ENCODE measurements at places on chromosomes 1 and 21. TPM values are rescaled to one million over a fixed set of nuclear protein-coding genes. Genes with fewer than 3 reads are reported as not detected.

DNA sequence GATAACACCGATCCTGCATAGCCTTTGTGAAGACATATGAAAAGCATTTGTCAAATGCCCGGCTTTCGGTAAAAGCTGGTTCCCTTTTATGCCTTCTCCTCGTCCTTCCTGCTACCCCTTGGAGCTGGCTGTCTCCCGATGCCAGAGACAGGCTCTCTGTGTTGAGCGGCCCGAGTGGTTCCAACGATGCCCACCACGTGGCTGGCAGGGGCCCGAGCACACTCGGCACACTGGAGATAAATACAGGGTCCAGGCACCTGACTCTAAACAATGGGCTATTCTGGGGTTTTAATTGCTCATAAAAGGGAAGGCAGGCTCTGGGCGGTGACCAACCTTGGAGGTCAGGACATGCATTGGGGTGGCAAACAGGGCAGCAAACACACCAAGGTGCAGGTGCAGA is 207.1 kb downstream of the HIVEP3 start:
- H3K4me3 ChIP-seq, result no peak overlapping the region
- DNase-seq, result no peak
- no peaks in the 10 kb centered on the region for H3K4me1 ChIP-seq
- H3K36me3 ChIP-seq, result no peaks in the 10 kb centered on the region

The F13B gene
- not detected for total RNA-seq

The CA6 gene
- total RNA-seq, result not detected

The KCNQ4 gene
- 1.4 TPM for total RNA-seq

GRCh38 chr21:42453986-42454570 is 41.9 kb downstream of the RSPH1 start:
- H3K4me1 ChIP-seq, result peaks cover 9% of the 10 kb centered on the region
- no peaks in the 10 kb centered on the region for H3K27me3 ChIP-seq

DNA sequence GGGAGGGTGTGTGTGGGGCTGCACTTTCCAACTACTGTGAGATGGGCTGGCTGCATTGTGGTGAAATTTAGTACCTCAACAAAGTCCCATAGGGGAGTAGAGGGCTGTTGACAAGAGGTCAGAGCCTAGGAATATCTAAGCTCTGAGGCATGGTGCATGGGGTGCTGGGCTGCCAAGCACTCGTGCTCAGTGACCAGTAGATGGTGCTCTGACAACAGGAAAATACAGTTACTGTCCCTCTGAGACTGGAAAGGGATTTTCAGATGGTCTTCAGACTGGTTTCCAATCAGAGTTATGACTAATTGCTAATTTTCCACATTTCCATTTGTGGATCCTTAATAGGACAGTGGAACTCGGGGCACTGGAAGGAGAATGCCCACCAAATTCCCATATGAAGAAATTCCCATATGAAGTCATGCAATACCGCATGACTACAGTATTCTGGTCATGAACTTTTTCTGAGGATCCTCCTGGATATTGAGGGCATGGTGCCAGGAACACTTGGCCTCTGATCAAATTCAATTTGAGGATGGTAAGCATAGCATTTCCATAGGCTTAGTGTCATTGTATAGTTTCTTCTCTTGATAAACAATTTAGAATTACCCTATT is 4.1 kb upstream of the CACNA1E start:
- DNase-seq, result peak; percentile 66
- no peak overlapping the region for H3K4me3 ChIP-seq
- H3K27ac ChIP-seq, result no peak overlapping the region
- no peaks in the 10 kb centered on the region for H3K4me1 ChIP-seq
- no peaks in the 10 kb centered on the region for H3K36me3 ChIP-seq

DNA sequence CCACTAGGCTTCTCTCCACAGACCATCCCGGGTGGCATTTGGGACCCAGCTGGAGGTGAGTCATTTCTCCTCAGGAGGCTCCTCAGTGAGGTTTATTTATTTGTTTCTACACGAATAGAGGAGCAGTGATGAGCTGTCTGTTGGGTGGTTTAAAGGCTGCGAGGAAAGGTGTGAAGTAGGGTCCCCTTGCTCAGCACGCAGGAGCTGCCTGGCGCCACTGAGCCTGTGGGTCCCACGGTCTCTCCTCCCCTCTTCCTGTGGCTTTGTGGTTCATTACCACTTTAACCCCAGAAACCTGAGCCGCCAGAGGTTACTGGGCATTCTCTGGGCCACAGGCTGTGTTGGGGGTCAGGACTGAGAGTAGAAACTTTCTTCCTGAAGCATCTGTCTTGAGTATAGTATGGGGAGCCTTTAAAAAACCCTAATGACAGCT is 39.9 kb downstream of the IL6R start:
- no peaks in the 10 kb centered on the region for H3K4me1 ChIP-seq
- no peaks in the 10 kb centered on the region for H3K36me3 ChIP-seq
- H3K27me3 ChIP-seq, result no peaks in the 10 kb centered on the region
- no peak overlapping the region for H3K4me3 ChIP-seq
- no peak for DNase-seq

DNA sequence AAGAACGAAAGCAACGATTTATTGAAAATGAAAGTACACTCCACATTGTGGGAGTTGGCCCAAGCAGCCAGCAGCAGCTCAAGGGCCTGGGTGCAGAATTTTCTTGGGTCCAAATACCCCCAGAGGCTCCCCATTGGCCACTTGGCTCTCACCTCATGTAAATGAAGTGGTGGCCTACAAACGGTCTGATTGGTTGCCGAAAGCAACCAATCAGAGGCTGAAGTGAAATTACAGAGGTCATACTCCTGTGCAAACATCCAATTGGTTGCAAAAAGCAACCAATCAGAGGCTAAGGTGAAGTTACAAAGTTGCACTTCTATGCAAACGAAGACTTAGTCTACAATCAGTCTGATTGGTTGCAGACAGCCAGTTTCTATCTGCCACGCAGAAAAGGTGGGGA is 31.9 kb downstream of the FAM163A start:
- H3K4me1 ChIP-seq, result no peaks in the 10 kb centered on the region
- peak; percentile 4 for DNase-seq
- H3K27me3 ChIP-seq, result no peaks in the 10 kb centered on the region
- H3K4me3 ChIP-seq, result no peak overlapping the region
- H3K27ac ChIP-seq, result no peak overlapping the region

DNA sequence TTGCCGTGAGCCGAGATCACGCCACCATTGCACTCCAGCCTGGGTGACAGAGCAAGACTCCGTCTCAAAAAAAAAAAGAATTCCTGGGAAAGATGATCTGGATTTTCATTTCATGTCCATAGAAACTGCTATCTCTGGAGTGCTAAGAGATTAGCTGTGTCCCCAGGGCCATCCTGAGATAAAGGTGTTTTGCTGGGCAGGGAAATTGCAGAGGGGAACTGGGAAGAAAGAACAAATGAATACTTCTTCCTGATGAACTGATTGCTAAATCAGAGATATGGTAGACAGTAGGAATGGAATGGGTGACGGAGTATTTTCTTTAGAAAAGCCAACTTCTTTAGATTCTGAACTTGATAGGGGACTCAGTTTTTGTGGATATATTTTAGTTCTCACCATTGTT is 19.2 kb downstream of the SNRPE start:
- no peak overlapping the region for H3K27ac ChIP-seq
- H3K4me1 ChIP-seq, result no peaks in the 10 kb centered on the region
- no peak overlapping the region for H3K4me3 ChIP-seq
- DNase-seq, result no peak
- no peaks in the 10 kb centered on the region for H3K27me3 ChIP-seq

GRCh38 chr1:230849451-230850224 is 18.7 kb downstream of the C1orf198 start:
- DNase-seq, result no peak
- H3K36me3 ChIP-seq, result peaks cover 6% of the 10 kb centered on the region
- H3K27ac ChIP-seq, result peak overlapping the region; percentile 40
- H3K27me3 ChIP-seq, result no peaks in the 10 kb centered on the region
- peaks cover 24% of the 10 kb centered on the region for H3K4me1 ChIP-seq

The IFNLR1 gene
- 6.1 TPM for total RNA-seq

The AHCYL1 gene
- 62.6 TPM for total RNA-seq

- 0 out of 2 replicates have a peak, but pooled peaks cover 8% of the 10 kb centered on the region for H3K4me1 ChIP-seq
- H3K36me3 ChIP-seq, result no peaks in the 10 kb centered on the region
- DNase-seq, result peak; percentile 26
- no peak overlapping the region for H3K27ac ChIP-seq
- H3K4me3 ChIP-seq, result no peak overlapping the region
Measured at GRCh38 chr1:211236633-211237320, 22.4 kb upstream of the RCOR3 start.

DNA sequence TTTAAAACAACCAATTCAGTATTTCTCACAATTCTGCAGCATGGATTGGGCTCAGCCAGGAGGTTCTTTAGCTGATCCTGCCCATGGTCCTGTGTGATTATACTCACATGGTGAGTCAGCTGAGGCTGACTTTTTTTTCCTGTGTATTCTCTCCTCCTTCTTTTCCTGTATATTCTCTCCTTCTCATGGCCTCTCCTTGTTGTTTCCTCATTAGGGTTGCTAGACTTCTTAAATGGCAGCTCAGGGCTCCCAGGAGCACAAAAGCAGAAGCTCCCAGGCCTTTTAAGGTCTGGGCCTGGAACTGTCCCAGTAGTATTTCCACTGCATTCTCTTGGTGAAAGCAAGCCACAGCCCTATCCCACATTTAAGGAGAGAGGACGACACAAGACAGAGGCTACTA is 26.8 kb downstream of the VANGL1 start:
- H3K27ac ChIP-seq, result no peak overlapping the region
- no peaks in the 10 kb centered on the region for H3K27me3 ChIP-seq
- no peak for DNase-seq
- peaks cover 3% of the 10 kb centered on the region for H3K36me3 ChIP-seq
- peaks cover 30% of the 10 kb centered on the region for H3K4me1 ChIP-seq
- H3K4me3 ChIP-seq, result no peak overlapping the region

DNA sequence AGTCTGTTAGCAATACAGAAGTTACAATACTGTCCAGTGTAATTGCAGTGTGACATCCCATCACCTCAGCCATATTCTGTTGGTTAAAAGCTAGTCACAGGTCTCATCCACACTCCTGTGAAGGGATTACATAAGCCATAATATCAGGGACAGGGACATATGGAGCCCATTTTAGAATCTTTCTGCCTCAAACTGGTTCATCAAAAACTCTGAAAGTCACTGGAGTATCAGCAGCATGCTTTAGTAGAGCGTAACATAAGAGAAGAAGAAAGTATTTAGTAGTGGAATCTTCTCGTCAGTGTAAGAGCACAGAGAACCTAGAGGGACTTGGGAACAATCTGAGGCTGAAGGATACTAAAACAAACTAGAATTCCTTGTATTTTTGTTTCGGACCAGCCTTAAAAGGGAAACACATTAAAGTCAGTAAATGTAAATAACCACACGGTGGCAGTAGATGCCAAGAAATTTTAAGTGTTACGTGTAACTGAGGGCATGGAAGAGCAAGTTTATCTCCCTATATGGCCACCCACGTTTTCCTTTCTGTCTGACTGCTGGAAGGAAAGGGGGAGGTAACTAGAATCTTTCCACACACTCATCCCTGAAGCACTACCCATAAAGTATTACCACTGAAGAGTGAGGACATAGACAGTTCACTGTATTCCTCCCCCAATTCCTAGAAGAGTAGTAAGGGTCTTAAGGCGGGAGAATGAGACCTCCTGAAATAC is 41.6 kb upstream of the AGL start:
- no peak overlapping the region for H3K27ac ChIP-seq
- peak; percentile 58 for DNase-seq
- H3K4me3 ChIP-seq, result no peak overlapping the region
- H3K36me3 ChIP-seq, result no peaks in the 10 kb centered on the region

The NEGR1 gene
- not detected for total RNA-seq

The RIPK4 gene
- 25.4 TPM for total RNA-seq

DNA sequence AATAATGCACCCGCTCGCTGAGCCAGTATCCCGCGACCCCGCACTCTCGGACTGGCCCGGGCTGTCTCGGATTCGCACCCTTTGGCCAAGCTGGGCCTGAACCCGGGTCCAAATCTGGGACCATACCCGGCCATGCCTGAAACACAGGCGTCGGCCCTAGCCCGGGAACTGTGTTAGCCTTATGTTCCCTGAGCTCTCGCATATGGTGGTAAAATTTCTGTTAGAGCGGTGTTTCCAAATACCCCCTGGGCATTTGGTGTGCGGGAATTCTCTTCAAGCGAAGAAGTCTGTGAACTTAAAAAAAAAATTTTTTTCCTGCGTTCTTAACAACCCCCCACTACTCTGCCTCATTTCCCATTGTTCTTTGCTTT is 3.1 kb downstream of the RNF220 start:
- no peak overlapping the region for H3K4me3 ChIP-seq
- no peak overlapping the region for H3K27ac ChIP-seq
- no peaks in the 10 kb centered on the region for H3K36me3 ChIP-seq
- 0 out of 2 replicates have a peak, but pooled peaks cover 5% of the 10 kb centered on the region for H3K4me1 ChIP-seq

GRCh38 chr1:54980046-54980527 is 341 bp upstream of the TMEM61 start:
- H3K4me3 ChIP-seq, result peak overlapping the region; percentile 27
- no peak for DNase-seq
- H3K27ac ChIP-seq, result no peak overlapping the region
- no peaks in the 10 kb centered on the region for H3K27me3 ChIP-seq

The FAM110D gene
- total RNA-seq, result 0.16 TPM

- H3K27me3 ChIP-seq, result no peaks in the 10 kb centered on the region
- H3K36me3 ChIP-seq, result no peaks in the 10 kb centered on the region
- peak; percentile 24 for DNase-seq
- H3K27ac ChIP-seq, result peak overlapping the region; percentile 96
- H3K4me1 ChIP-seq, result peaks cover 7% of the 10 kb centered on the region
- peak overlapping the region; percentile 67 for H3K4me3 ChIP-seq
Measured at GRCh38 chr1:180503280-180503862, 994 bp upstream of the ACBD6 start.

The CD2 gene
- total RNA-seq, result not detected

DNA sequence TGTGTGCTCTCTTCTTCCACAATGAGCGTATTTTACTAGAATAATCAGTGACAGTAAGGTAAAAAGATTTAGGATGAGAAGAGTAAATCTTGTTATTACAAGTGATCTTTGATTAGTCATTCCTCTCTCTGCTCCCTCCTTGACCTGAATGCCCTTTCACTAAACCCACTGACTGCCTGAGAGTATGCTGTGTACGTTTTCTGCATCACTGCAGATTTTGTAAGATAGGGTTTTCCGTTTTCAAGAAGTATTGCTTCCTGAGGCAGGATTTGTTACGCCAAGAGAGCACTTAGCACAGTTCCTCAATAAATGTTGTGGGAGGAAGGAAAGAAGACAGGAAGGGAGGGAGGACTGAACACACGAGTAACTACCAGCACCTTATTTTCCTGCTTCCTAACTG is 7.7 kb upstream of the LAMB3 start:
- no peak overlapping the region for H3K4me3 ChIP-seq
- peaks cover 68% of the 10 kb centered on the region for H3K4me1 ChIP-seq
- H3K36me3 ChIP-seq, result no peaks in the 10 kb centered on the region
- DNase-seq, result no peak
- H3K27me3 ChIP-seq, result no peaks in the 10 kb centered on the region

DNA sequence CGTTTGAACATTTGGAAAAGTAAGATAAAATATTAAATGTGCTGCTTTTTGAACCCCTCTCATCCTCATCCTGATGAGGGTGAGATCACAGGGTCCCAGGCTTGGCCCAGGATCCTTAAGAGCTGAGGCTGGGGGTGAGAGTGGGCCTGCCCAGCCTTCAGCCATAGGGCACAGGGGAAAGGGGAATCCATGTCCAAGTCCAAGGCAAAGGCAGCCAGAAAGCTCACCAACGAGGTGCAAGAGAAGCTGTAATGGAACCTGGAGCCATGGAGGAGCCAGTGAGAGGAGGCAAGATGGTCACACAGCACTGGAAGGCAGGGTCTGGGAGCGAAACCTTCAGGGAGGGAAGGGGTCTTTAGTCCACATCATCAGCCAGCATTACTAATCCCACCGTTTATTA is 191.9 kb downstream of the RRAGC start:
- no peaks in the 10 kb centered on the region for H3K4me1 ChIP-seq
- H3K4me3 ChIP-seq, result no peak overlapping the region
- no peak for DNase-seq
- no peaks in the 10 kb centered on the region for H3K36me3 ChIP-seq
- no peak overlapping the region for H3K27ac ChIP-seq
- H3K27me3 ChIP-seq, result no peaks in the 10 kb centered on the region
